Mesothelial cell of epicardium (in vitro differentiated cells): ENCODE measurements at places on chromosomes 7 and 10. TPM values are rescaled to one million over a fixed set of nuclear protein-coding genes. Genes with fewer than 3 reads are reported as not detected.

DNA sequence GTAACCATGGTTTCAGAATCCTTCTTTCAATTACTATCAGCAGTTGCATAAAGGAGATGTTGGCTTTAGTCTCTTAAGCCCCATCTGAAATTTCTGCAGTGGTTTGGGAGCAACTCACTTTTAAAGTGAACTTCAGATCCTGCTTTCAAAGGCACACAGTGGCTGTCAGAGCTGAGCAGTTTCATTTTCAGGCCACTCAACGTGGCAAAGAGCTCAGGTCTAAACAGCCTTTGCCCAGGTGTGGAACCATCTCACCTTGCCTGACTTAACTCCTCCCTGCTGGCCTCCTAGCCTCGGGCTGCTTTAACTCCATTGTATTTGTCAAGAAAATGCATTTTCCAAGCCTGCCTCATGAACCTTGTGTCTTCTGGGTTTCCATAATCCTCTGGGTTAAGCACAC, 197.5 kb upstream of the KMT2E start:
- no peak overlapping the region for H3K27ac ChIP-seq
- no peaks in the 10 kb centered on the region for H3K36me3 ChIP-seq
- no peak for DNase-seq

- DNase-seq, result no peak
- no peak overlapping the region for H3K4me3 ChIP-seq
- peak overlapping the region; percentile 12 for H3K27ac ChIP-seq
- no peaks in the 10 kb centered on the region for H3K27me3 ChIP-seq
- H3K4me1 ChIP-seq, result peaks cover 9% of the 10 kb centered on the region
Observed at GRCh38 chr10:89575031-89575430, 39.6 kb upstream of the SLC16A12 start.

GRCh38 chr7:41705109-41705901, 2.4 kb upstream of the INHBA start:
- H3K27ac ChIP-seq, result peak overlapping the region; percentile 93
- peaks cover 66% of the 10 kb centered on the region for H3K4me1 ChIP-seq
- H3K4me3 ChIP-seq, result peak overlapping the region; percentile 72
- DNase-seq, result peak; percentile 88
- no peaks in the 10 kb centered on the region for H3K27me3 ChIP-seq
- no peaks in the 10 kb centered on the region for H3K36me3 ChIP-seq

DNA sequence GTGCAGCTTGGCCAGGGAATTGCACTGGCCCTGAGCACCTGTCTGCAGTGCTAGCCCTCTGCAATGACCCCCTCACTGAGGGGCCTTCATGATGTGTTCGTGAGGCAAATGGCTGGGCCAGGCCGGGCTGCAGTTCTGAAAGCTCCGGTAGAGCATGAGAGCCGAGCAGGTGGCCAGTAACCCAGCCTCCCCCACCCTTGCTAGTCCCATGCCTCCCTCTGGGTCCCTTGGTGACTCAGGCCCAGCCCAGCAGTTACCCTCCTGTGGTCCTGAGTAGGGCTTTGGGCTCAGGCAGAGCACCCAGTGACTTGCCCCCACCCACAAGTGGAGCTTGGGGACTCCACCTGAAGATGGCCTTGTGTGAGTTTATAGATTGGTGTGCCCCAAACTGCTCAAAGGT, 16.1 kb upstream of the CSGALNACT2 start:
- H3K27me3 ChIP-seq, result peaks cover 18% of the 10 kb centered on the region
- H3K36me3 ChIP-seq, result no peaks in the 10 kb centered on the region
- no peaks in the 10 kb centered on the region for H3K4me1 ChIP-seq
- peak; percentile 28 for DNase-seq
- H3K4me3 ChIP-seq, result no peak overlapping the region

GRCh38 chr10:110498982-110499795, 1.5 kb downstream of the DUSP5 start:
- no peak for DNase-seq
- H3K27ac ChIP-seq, result peak overlapping the region; percentile 69
- peaks cover 55% of the 10 kb centered on the region for H3K27me3 ChIP-seq
- peaks cover 61% of the 10 kb centered on the region for H3K4me1 ChIP-seq

- no peaks in the 10 kb centered on the region for H3K27me3 ChIP-seq
- H3K4me3 ChIP-seq, result no peak overlapping the region
- DNase-seq, result no peak
- H3K36me3 ChIP-seq, result peaks cover 2% of the 10 kb centered on the region
- H3K27ac ChIP-seq, result no peak overlapping the region
Observed at GRCh38 chr7:69823151-69823744, 225.0 kb downstream of the AUTS2 start.

Gene ZCCHC24
- 31.8 to 34.0 TPM (median 33.2 TPM) in 3 replicates for total RNA-seq

Gene TNRC18
- 151 to 171 TPM (median 166 TPM) in 3 replicates for total RNA-seq

Gene CLDN4
- 158 to 175 TPM (median 165 TPM) in 3 replicates for total RNA-seq

Gene SEC61A2
- 23.9 to 27.7 TPM (median 24.5 TPM) in 3 replicates for total RNA-seq

Gene TACC2
- 25.5 to 30.3 TPM (median 27.7 TPM) in 3 replicates for total RNA-seq

Gene TIMM23
- total RNA-seq, result 52.0 to 59.1 TPM (median 55.4 TPM) in 3 replicates

Gene NCF1
- total RNA-seq, result 0.27 to 0.47 TPM in 2 of 3 replicates, not detected in the other

GRCh38 chr7:137036768-137037167, 168.3 kb downstream of the CHRM2 start:
- no peak for DNase-seq
- no peaks in the 10 kb centered on the region for H3K36me3 ChIP-seq
- no peak overlapping the region for H3K4me3 ChIP-seq
- no peaks in the 10 kb centered on the region for H3K27me3 ChIP-seq
- H3K27ac ChIP-seq, result no peak overlapping the region

DNA sequence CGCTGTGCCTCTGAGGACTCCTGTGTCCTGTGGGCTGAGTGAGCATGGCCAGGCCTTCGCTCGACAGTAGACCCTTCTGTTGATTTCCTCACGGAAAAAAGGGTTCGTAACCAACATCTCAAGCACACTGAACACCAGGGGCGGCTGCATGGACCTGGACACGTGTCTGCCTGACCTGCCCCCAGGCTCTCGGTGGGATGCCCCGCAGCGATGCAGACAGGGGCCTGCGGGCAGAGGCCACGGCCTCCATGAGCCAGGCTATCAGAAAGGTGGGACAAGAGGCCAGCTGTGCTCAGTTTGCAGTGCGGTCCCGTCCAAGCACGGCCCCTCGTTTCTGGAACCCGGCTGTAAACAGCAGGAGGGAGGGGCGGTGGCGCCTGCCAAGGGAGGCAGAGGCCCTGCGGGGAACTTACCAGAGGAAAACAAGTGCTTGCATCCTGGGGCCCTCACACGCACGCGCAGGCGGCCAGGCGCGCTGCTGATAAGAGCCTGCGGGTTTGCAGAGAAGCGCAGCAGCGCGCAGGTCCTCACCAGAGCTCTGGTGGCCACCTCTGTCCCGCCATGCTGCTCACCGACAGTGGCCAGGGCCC, 10.6 kb downstream of the GPR146 start:
- peaks cover 3% of the 10 kb centered on the region for H3K36me3 ChIP-seq
- no peak overlapping the region for H3K4me3 ChIP-seq
- H3K27me3 ChIP-seq, result no peaks in the 10 kb centered on the region
- peaks cover under 1% of the 10 kb centered on the region for H3K4me1 ChIP-seq

DNA sequence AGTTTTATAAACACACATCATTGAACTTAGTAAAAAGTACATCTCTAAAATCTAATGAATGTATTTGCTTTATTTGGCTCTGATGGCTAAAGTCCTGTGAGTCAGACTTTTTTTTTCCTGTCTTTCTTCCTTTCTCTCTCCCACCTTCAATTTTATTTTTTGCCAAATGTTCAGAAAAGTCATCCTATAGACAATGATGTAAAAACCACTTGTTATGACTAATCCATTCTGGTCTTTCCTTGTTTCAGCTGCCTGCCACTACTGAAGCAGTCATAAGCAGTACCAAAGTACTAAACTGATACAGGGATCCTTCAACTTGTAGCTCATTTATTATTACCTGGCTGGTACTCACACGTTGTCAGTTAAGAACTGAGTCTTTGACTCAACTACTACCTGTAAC, 23.9 kb downstream of the HECTD2 start:
- no peak for DNase-seq
- H3K4me3 ChIP-seq, result no peak overlapping the region
- no peaks in the 10 kb centered on the region for H3K27me3 ChIP-seq
- peaks cover 13% of the 10 kb centered on the region for H3K4me1 ChIP-seq
- no peak overlapping the region for H3K27ac ChIP-seq

- peaks cover 37% of the 10 kb centered on the region for H3K36me3 ChIP-seq
- H3K4me1 ChIP-seq, result no peaks in the 10 kb centered on the region
- H3K4me3 ChIP-seq, result no peak overlapping the region
- no peak for DNase-seq
- H3K27ac ChIP-seq, result no peak overlapping the region
Observed at GRCh38 chr7:76023002-76023401, 24.8 kb downstream of the STYXL1 start.

DNA sequence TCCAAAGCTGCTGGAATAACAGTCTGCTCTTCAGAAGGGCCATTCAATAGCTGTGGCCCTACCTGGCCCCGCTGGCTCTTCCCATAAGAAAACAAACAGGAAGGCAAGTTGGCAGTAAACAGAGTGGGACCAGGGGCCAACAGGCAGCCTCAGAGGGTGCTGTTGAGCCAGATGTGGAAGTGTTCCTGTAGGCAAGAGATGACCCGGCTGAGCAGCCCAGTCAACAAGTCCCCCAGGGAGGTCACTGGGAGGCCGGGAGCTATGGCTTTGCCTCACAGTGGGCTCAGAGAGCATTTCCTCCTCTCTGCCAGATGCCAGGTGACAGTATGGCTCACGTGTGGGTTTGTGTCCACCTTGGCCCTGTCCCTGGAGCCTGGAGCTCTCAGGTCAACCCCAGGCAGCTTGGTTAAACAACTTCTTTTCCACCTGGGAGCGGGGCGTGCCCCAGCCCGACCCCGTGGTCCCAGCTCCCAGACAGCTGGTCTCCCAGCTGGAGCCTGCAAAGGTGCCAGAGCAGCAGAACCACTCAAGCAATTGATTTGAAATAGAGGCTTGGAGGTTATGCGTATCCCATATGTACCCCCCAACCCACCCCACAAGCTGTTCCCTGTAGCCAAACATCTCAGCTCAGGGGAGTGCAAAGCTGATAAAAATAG, 33.8 kb upstream of the LOXL4 start:
- no peak overlapping the region for H3K27ac ChIP-seq
- H3K4me1 ChIP-seq, result peaks cover 2% of the 10 kb centered on the region
- DNase-seq, result no peak
- peaks cover 45% of the 10 kb centered on the region for H3K27me3 ChIP-seq

DNA sequence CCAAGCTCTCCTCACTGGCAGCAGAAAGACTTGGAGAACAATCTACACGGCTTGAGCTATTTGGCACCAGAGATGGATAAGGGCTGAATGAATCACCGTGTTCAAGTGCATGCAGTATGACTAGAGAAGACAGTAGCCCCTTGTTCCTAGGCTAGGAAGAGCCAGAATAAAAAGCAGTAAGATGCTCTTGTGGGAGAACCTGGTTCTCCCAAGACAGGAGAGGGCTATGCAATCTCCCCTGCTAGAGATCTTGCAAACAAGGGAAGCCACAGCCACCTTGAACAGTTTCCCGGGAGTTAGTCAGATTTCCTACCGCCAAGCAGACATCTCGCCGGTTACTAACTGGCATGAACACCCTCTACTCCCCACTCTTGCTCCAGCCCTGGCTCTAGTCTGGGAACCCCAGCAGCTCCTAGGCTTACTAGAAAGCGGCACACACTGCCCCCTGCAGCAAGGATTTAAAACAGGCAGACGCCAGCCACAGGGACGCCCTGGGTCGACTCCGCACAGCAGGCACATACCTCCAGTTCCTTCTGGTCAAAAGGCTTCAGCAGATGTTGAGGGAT, 107.3 kb downstream of the SMURF1 start:
- DNase-seq, result no peak
- H3K4me3 ChIP-seq, result no peak overlapping the region
- peaks cover 3% of the 10 kb centered on the region for H3K4me1 ChIP-seq
- no peaks in the 10 kb centered on the region for H3K27me3 ChIP-seq
- peaks cover 60% of the 10 kb centered on the region for H3K36me3 ChIP-seq
- no peak overlapping the region for H3K27ac ChIP-seq

DNA sequence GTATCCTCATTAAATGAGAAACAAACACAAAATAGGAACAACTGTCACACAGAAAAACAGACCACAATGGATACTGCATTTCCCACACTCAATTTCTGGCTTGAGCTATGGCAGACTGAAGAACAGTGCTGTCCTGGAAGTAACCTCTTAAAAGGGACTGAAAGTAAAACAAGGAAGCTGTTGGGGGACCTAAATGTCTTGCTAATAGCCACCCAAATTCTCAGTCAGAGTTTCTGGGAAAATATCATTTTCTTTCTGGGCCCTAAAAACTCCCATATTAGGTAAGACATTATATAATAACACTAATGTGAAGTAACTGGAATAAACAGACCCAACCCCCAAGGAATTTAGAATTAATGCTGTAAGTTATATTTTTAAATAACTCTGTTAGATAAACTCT, 80.9 kb upstream of the TFEC start:
- no peak overlapping the region for H3K4me3 ChIP-seq
- no peaks in the 10 kb centered on the region for H3K27me3 ChIP-seq
- H3K36me3 ChIP-seq, result peaks cover 4% of the 10 kb centered on the region

DNA sequence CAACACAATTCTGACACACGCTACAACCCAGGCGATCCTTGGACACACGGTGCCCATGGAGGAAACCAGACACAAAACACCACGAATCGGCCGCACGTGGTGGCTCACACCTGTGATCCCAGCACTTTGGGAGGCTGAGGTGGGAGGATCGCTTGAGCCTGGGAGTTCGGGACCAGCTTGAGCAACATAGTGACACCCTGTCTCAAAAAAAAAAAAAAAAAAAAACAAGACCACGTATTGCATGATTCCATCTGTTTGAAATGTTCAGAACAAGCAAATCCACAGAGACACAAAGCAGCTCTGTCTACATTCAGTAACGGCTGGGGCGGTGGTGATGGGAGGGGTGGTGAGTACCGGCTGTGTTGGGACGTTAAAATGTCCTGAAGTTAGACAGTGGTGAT, 25.2 kb downstream of the ADAP1 start:
- peak; percentile 5 for DNase-seq
- H3K4me3 ChIP-seq, result no peak overlapping the region
- H3K36me3 ChIP-seq, result no peaks in the 10 kb centered on the region
- H3K27me3 ChIP-seq, result no peaks in the 10 kb centered on the region
- H3K27ac ChIP-seq, result no peak overlapping the region
- no peaks in the 10 kb centered on the region for H3K4me1 ChIP-seq

Gene CALML5
- total RNA-seq, result 0.42 TPM in 1 of 3 replicates, not detected in the others

Gene TRIM73
- 14.8 to 17.0 TPM (median 15.7 TPM) in 3 replicates for total RNA-seq

Gene NPSR1
- total RNA-seq, result not detected in 3 replicates

DNA sequence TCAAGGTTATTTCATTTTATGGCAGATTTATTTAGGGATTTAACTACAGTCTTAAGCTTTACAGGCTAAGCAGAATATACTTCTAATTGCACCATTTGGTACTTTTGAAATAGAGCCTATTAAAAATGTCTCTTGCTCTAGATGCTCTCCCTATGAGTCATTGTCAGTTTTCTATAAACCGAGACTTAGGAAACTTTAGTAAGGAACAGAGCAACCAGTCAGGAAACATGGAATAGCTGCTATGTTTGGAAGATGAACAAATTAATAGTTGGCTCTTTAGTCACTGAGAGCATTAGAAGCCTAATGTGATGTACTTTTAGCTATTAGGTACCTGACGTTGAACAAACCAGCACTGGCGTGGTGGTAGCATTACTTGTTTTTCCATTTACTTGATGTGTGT, 35.3 kb downstream of the INPP5F start:
- H3K4me3 ChIP-seq, result no peak overlapping the region
- H3K27me3 ChIP-seq, result no peaks in the 10 kb centered on the region
- H3K4me1 ChIP-seq, result peaks cover 12% of the 10 kb centered on the region
